ENCODE measurements at places on chromosomes 6 and 20.

- no peak for DNase-seq
Observed at GRCh38 chr6:117142995-117143394, 122.4 kb upstream of the VGLL2 start.

DNA sequence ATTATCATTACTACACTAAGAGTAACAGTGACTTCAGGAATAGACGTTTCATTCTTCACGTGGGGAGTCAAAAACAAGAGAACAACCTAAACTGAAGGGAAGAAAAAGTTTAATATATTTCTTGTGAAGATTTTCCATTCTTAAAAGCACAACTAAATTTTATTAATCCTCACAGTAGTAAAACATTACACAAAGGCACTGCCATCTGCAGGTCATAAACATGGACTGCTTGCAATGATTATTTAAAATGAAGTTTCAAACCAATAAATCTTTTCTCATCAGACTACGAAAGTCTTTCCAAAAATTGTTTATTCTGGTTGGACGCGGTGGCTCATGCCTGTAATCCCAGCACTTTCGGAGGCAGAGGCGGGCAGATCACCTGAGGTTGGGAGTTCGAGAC, 2.6 kb downstream of the NCOA5 start:
- no peak for DNase-seq

GRCh38 chr20:60203451-60203850, 245.2 kb downstream of the CDH26 start:
- no peak for DNase-seq

DNA sequence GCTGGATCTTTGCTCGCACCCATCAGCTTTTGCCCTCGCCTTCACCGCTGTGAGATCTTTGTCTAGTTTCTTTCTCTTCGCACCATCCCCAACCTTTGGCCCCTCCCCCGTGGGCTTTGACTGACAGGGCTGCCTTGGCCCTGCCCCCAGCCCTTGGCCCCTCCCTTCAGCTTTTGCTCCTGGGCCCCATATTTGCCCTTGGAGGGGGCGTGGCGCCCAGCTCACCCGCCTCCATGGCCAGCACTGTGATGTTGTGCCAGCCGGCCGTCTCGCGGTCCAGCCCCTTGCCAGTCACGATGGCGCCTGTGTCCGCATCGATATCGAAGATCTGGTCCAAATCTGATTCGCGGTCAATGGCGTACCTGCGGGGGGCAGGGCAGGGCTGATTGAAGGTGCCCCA, 81.1 kb downstream of the CD40 start:
- no peak for DNase-seq

- DNase-seq = peak; percentile 19
Observed at GRCh38 chr6:96542702-96543101, 20.2 kb upstream of the FHL5 start.

- no peak for DNase-seq
Observed at GRCh38 chr6:35724059-35724458, 12.8 kb upstream of the ARMC12 start.

DNA sequence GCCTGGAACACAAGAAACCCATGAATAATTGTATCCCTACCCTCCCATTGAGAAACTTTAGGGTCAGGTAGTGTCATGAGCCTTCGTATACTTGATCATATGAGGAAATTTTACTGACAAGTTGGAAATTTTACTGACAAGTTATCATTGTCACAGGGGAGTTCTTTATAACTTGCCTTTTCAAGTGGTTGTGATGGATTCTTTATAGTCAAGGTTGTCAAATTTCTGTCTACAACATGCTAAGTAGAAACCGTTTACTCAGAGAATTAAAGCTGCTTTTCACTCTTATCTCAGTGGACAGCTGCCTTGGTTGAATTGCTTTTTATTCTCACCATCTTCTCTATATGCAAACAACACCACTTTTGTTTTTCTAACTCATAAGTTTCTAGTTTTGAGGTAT, 1286.4 kb downstream of the EPHA7 start:
- DNase-seq = no peak

DNA sequence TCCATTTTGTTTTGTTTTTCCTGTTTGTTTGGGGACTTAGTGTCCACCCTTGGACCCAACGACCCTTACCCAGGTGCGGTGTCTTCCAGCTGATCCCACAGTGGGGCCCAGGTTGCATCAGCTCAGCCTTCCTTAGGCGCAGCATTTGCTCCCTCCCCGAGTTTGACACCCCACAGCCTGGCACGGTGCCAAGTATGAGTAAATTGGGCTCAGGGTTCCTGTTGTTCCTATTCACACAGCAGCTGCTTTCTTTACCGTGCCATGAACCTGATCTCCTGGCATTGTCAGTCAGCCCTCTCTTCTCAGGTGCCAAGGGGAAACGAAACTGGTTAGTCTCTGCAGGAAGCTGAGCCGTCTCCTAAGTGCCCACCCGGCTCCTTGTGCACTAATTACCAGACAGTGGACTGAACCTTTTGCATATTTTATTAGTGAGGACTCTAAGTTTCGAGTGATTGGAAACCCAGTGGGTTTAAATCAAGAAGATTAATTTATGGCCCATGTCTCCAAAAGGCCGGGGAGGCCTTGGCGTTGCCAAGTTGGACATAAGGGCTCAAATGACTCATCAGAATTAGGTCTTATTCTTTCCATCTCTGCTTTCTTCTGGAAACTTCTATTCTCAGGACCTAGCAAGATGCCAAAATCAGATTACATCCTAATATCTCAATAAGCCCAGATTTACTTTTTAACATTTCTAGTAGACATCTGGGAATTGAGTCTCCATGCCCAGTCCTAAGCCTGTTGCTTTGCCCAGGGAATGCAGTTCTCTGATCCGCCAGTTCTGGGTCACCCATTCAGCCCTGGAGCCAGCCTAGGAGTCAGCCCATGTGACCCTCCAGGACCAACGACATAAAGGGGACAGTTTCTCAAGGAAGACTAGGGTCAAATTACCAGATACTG, 68.8 kb downstream of the TSHZ2 start:
- DNase-seq = no peak

DNA sequence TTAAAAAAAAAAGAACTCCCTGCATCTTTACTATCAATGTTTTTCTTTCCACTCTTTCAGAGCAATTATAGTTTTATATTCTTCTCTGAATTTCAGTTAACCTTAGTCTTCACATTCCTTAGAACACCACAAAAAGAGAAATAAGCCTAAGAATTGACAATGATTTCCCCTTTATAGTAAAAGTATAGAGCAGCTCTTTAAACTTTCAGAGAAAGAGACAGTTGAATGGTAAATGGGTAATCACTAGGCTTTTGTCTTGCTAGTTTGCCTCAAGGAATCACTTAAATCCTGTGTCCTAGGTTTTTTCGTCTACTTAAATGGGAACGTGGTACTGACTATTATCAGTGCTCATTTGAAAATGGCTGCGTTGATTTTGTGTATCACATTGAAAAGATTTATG, 31.8 kb downstream of the SLX4IP start:
- DNase-seq = no peak

DNA sequence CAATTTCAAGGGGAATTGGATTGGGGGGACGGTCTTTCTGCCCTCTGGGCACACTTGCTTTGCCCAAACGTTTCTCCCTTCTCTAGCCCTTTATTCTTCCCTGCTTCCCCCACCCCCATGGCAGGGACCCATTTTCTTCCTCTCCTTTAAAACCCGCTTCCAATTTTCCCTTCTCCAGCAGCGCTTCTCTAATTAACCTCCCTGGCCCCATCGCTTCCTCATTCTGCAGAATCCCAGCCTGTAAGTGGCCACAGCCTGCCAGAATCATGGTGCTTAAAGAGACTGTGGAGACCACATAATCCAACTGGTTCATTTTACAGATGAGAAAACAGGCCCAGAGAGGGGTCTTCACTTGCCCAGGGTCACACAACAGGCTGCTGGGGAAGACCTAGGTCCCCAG, 61.4 kb downstream of the CPNE5 start:
- no peak for DNase-seq

DNA sequence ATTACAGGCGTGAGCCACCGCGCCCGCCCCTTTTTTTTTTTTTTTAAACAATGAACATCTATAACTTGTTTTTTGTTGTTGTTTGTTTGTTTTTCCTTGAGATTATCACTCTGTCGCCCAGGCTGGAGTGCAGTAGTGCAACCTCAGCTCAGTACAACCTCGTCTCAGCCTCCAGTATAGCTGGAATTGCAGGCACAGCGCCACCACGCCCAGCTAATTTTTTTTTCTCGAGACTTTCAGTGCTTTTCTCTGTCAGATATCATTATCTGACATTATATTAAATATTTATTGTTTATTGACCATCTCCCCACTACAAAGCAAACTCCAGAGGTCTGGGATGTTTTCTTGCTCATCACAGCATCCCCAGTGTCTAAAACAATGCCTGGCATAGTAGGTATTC, 2.3 kb upstream of the DLK2 start:
- no peak for DNase-seq

DNA sequence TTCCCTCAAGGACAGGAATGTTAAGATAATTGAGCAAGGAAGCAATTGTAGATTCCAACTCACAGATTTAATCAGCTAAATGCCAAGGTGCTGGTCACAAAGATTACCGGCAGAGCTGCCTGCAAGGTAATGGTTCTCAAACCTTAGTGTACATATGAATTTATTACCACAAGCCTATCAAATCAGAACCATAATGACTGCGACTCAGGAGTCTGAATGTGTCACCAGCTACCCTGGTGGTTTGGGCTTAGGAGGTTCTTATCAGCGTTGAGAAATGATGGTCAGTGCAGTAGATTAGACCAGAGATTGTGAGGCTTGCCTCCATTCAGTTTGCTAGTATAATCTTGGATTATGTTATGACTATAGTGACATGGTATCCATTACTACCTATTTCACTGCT, 78.9 kb downstream of the MTFR2 start:
- DNase-seq = no peak

DNA sequence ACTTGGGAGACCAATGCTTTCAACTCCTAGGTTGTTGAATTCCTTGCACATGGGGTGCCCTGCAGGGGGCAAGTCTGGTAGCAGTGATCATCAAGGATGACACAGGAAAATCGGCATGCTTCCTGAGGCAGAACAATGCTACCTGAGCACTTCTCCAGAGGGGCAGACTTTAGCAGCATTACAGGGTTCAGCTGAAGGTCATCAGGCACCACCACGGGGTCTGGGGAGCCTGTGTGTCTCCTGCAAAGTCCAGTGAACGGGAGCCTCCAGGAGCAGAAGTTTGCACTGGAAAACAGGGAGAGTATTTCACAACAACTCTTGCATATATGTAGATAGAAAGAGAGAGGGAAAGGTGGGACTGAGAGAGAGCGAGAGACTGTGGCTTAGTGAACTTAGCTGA, 10.2 kb downstream of the VSX1 start:
- no peak for DNase-seq

DNA sequence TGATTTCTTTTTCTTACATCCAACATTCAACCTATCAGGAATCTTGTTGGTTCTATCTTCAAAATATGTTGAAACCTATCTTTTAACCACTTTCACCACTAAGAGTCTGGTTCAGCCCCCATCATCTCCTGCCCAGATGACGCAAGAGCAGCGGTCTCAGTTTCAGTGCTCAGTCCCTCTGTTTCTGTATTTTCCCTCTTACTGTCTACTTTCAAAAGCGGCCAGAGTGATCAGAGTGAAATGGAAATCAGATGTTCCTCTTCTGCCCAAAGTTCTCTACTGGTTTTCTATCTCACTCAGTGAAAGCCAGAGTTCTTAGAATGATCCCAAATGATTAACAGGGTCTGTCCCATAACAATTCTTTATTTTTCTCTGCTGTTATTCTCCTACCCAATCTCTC, 147.9 kb upstream of the PDE7B start:
- DNase-seq = peak; percentile 4

DNA sequence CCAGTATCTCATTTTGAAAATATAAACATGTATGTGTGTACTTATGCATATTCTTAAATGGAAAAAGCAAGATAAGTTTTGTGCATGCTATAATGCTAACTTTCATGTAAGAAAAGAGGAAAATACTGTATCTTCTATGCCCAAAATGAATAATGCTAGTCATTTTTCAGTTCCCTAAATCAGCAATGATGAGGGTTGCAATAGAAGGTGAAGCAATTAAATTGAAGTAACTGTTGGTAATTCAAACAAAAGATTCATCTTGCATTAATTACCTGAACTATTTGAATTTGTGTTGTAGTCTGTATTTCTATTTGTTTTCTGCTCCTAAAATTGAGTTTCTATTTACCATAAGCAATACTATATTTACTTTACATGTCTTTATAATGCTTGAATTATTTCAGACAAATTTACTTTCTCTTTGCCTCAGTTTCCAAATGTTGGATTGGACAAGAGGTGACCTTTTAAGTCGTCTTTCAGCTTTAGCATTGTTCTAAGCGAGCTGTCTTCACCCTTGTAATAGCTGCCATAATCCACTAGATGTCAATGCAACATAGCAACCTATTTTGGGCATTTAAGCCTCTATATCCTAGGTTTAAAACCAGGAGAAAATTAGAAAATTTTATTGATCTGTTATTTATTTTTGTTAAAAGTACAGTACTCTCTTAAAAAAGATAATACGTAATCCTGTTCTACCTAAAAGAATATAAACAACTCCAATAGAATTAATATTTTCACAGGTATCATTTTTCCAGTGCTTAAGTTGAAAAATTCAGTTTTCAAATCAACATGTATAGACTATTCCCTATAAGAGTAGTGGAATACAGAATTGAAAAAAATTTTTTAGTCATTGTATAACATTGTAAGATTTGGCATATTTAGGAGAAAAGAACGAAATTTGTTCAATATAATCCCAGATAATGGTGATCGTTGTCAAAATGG, 52.3 kb upstream of the IFNGR1 start:
- peak; percentile 53 for DNase-seq

Measured in fibroblast of skin of scalp (primary cell).